ENCODE measurements at places on chromosomes 6 and 20.

DNA sequence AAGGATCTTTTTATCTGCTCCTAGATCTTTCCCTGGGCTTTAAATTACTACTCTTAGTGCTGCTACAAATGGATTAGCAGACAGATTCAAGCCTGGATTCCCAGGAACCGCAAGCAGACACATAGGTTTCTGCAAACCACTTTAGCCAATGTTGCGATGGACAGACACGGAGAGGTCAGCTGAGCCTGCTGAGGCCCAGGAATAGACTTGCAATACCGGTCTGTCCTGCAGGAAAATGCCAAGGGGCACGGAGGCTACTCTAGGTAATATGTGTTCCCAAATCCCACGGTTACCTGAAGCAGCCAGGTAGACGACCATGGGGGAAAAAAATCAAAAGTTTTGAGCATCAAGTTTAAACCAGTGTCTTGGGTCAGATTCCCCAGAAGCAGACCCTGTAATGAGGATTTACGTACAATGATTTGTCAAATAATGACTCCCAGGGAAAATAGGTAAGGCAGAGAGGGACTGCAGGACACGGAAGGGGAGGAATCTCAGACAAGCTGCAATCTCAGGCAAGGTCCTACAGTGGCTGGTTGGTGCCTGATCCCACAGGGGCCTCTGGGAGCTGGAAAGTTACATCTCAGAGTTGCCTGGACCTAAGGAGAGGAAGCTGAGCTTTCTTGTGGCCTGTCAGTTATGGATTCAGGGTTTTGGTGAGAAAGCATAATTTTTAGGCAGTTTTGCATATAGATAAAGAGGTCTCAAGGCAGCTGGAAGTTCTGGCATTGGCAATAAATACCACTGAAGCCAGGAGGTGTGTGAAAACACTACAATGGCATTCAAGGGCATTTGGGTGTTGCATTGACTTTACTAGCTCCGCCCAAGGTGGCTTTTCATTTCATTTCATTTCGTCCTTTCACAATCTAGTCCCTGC lies 12.5 kb downstream of the OTOR start:
- DNase-seq, result no peak

DNA sequence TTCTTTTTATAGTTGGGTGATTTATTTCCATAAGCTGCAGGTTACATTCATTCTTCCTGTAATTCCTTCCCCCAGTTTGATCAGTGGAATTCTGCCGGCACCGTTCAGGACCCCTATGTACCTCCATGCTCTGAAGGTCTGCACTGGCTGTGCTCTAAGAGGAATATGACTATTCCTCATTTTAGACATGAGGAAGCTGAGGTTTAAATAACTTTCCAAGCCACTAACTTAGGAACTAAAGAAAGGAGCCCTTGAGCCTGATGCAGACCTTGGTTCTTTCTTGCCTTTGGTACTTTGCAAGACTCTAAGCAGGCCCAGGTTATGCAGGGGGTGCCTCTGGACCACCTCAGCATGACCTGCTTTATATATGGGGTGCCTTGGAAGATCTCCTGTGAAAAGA lies 318.5 kb downstream of the QKI start:
- no peak for DNase-seq

- no peak for DNase-seq
These were observed 225.5 kb downstream of the SOD2 start for GRCh38 chr6:159467473-159468041.

- DNase-seq, result no peak
These were observed 60.4 kb downstream of the SLC22A3 start for GRCh38 chr6:160408528-160408927.

- no peak for DNase-seq
These were observed 234.6 kb upstream of the ID4 start for GRCh38 chr6:19602434-19603013.

DNA sequence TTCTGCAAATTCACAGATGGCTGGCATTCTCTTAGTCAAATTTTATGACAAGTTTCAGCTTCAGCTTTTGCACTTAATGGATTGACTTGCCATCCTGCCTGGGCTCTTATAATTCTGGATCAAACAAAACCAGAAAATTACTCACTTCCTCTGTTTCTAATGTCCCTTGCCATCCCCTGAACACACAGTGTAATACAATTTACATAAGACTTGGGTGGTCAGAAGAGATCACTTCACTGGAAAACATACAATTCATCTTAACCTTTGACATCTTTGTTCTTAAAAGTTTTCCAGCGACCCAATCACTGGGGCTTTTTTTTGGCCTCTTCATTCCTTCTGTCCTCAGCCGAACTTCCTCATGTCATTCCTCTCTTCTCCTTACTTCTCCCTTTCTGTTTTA lies 199.0 kb downstream of the ARHGAP18 start:
- DNase-seq, result no peak

- no peak for DNase-seq
These were observed 92.4 kb downstream of the HFE start for GRCh38 chr6:26179675-26180074.

DNA sequence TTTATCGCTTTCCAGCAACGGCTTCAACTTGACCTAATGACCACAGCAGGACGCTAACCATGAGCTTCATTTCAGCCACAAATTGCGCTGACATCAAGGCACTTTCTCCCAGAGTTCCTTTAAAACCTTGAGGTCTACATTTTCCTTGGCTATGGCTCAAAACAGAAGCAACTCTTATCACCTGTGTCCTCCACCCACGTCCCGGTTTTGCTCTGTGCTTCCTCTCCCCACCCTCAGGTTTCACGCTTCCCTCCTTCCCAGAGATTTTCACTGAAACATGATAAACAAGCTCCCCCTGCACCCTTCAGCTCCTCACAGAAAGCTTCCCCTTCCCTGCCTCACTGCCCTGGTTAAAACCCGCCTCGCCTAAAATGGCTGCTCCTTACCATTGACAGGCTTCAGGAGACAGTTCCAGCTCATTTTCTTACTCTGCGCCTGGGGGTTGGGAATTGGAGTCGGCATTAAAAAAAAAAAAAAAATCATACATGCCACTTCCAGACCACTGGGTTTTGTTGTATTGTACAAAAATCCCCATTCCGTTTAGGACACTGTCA lies 229.5 kb downstream of the UBE3D start:
- no peak for DNase-seq

DNA sequence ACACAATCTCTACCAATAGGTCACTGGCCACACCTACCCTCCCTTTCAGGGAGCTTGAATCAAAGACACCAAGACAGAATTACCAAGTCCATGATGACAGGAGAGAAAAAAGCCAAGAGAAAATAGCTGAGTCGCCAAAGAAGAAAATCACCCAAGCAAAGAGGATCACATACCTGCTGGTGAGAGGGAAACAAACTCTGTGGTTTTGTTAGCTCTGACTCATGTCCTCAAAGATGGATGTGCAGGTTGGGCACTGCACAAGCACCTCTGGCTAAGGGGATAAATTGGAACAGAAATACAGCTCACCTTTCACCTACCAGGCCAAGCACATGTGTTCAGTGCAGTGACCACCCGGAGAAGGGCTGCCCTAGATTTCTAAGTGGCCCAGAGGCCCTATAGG lies 114.8 kb downstream of the TFAP2A start:
- DNase-seq, result no peak

- no peak for DNase-seq
These were observed 282.7 kb downstream of the PLCB1 start for GRCh38 chr20:8414586-8415274.

- no peak for DNase-seq
These were observed 480.7 kb downstream of the CD83 start for GRCh38 chr6:14598017-14598864.

DNA sequence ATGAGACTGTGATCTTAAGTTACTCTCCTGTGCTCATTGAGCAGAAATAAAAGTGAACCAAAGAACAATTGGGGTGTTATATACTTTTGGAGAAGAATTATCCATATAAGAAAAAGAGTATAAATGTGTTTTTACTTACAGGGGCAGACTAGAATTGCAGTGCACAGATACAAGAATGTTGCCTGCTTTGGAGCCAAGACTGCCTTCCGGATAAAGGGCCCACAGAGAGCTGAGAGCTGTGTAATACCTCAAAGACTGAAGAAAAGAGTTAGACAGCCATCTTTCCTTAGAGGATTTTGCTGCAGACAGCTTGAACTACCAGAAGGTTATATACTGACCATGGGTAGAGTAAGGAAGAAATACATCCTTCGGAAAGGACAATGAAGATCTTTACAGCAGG lies 1235.5 kb upstream of the CITED2 start:
- no peak for DNase-seq

GRCh38 chr20:32709632-32710121 lies 33.6 kb downstream of the COMMD7 start:
- no peak for DNase-seq

DNA sequence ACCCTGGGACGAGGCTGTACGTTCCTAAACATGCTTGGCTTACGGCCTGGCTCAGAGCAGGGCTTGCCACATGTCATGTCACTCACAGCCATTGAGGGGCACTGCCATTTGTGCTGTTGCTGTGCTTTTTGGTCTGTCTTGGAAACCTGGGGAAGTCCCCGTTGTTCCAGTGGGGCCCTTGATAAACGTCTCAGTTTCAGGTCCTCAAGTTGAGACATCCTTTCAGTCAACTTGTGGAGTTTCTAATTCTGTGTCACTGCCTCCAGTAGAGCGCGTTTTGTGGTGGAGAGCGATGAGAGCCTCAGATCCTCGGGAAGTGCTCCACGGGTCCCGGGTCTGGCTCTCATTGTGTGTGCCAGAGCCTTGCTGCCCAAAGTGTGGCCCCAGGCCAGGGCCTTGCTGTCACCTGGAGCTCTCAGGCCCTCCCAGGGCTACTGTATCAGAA lies 43.0 kb upstream of the CCR6 start:
- no peak for DNase-seq

Measured in stimulated activated CD8-positive, alpha-beta memory T cell treated with anti-CD3 and anti-CD28 coated beads, Interleukin-15, amount 100 ng/mL, for 1 hour (primary cell).